ENCODE measurements at places on chromosomes 2 and 18.

DNA sequence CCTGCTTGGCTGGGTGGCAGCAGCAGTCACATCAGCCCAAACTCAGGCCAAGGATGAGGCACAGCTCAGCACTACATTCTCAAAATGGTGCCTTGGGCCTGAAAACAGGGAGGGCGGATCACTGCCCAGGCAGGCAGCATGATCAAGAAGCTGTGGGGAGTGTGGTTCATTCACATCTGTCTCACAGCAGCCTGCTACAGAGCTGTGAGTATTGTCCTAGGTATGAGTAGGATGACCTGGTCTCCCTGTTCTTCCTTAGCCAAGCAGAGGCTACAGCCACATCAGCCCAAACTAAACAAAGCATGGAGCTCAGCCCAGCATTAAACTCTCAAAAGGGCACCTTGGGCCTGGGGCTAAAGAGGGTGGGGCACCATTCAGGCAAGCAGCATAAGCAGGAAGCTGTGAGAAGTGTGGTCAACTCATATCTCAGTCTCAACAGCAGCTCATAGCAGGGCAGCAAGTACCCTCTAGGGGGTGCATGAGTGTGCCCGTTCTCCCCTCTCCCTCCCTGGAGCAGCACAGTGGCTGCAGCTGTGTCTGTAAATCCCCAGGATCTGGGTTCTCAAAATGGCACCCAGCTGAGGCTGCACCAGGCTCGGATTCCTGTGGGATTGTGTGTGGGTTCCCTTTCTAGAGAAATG, 139.6 kb downstream of the TRABD2A start:
- DNase-seq: no peak

DNA sequence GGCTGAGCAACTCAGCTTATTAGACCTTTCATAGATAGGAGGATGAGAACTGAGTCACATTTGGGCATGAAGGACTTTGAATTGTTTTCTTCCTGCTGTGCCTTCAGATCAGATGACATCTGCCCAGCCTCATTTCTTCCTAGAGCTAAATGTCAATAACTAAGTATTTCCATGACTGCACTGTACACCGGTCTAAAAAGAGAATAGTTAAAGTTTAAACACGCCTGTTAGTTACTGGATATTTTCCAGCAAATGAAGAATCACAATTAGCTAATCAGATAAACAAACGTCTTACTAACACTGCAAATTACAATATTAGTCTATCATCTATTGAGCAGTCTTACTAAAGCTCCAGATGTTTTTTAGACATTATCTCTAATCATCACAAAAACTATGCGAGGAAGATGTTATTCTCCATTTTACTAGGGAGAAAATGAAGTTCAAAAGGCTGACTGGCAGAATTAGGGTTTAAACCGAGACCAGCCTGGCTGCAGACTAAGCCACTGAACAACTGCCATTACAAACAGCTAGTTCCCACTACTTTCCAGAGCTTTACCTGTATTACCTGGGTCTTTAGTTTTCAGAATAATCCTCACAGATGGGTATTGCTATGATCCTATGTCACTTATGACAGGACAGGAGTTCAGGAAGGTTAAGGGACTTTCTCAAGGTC, 69.4 kb upstream of the ZNF397 start:
- no peak for DNase-seq

GRCh38 chr2:111198701-111199100, 78.0 kb downstream of the BCL2L11 start:
- no peak for DNase-seq

- peak; percentile 58 for DNase-seq
Measured at GRCh38 chr2:172427256-172427989, at the start of gene ITGA6. Gene ITGA6 (plus strand): TSS chr2:172427586.

- DNase-seq: no peak
Measured at GRCh38 chr2:42652086-42652485, 83.7 kb downstream of the MTA3 start.

- DNase-seq: no peak
Measured at GRCh38 chr2:163849756-163850435, 114.1 kb upstream of the FIGN start.

DNA sequence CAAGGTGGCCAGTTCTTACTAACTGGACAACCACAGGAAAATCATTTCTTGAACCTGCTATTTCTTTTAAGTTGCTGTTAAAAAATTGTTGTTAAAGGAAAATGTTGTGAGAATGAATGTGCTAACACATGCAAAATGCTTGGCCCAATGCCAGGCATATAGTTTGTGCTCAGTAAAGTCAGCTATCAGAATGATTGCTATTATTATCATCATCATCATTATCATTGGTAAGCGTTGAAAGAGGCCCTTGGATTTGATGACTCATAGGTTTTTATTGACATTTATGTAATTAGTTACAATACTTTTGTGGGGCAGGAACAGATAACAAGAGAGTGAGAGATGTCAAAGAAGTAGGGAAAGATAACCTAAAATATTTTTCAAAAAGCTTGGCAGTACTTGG, 394.2 kb upstream of the ZEB2 start:
- DNase-seq: no peak

GRCh38 chr2:128543646-128544045, 225.0 kb upstream of the HS6ST1 start:
- DNase-seq: no peak

DNA sequence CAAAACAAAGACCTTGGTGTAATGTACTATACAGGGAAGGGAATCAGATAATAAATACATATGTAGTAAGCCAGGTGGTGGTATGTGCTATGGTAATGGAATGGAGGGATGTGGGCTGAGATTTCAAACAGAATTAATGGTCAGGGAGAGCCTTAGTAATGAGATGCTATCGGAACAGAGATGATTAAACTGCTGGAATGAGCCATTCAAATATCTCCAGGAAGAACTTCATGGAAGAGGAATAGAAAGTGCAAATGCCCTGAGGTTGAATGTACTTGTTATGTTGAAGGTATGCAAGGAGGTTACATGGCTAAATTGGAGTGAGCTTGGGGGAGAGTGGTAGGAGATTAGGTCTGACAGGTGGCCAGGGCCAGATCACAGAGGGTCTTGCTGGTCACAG, 5.1 kb downstream of the SERPINB11 start:
- DNase-seq: no peak

DNA sequence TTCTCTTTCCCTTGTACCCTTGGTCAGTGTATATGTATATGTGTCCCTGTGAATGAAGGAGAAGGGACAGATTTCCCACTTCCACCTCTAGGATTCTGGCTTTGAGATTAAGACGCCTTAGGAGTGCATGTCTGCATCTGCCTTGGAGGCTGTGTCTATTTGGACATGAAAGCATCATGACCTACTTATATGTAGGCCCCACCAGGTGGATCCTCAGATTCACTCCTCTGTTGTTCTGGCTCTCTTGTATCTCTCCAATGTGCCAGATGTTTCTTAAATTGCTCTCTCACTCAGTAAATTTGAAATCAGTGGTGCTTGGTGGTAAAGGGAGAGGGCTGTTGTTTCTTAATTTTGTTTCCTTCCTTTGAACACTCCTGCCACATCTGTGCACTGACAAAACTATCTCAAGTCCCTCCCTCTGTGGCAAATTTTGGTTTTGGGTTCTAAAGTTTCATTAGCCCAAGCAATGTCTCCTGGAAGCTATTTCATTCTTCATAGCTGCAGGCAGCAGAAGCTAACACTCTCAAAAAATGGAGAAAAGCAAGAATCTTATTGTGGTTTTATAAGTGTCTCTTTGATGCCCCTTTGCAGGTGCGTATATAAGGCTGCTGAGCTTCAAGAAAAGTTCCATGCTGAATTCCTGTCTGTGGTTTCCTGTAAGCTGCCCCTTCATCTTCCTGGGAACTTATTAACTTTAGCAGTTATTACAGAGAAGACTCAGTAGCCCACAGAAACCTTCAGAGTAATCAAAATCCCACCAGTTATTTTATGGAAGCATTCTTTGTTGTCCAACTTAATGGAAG, 179.7 kb upstream of the SETBP1 start:
- DNase-seq: no peak

- DNase-seq: no peak
Measured at GRCh38 chr2:12934146-12934756, 217.5 kb downstream of the TRIB2 start.

GRCh38 chr2:108611021-108611420, 76.8 kb downstream of the LIMS1 start:
- DNase-seq: no peak

DNA sequence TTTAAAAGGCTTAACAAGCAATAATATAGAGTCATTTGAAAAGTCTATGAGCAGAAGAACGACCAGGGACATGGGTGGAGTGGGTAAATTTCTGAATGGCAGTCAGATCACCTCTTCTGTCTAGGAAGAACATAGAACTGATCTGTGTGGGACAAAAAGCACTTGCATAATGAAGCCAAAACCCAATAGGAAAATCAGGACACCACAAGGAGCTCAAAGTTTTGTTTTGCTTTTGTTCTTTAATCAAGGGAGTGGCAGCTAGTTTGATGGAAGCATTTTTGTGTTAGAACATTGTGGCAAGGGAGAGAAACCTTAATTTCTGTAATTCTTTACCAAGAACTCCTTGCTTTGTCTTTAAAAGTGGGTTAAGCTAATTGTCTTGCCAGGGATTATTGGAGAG, 240.2 kb upstream of the TANK start:
- no peak for DNase-seq

DNA sequence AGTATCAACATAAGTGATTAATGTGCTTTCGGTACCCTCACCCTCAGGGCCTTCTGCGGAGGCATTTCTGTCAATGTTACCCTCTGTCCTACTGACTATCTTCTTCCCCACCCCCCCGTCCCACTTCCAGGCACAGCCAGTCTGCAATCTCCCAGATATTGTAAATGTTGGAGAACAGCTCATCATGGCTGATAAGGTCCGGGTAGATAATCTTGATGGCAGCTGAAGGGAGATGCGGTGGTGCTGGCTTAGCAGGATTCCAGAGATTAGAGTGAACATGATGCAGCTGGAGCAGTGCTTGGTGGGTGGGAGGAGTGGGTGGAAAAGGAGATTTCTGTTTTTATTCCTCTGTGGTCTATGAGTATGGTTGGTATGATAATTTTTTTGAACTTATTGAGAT, 15.5 kb downstream of the GTF2A1L start:
- no peak for DNase-seq

DNA sequence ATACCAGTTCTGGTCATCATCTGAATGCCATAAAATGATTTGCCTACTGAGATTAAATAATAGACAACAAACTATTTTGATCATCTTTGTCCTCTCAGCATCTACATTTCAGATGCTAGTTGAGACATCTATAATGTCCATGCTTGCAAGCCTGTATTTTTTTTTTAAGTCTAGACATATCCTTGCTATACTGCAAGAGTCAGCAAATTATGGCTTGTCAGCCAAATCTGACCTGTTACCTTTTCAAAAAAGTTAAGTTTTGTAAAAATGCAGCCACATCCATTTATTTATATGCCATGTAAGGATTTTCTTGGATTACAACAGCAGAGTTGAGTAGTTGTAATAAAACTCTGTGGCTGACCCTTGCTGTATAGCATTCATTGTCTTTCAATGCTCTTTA, 1355.7 kb upstream of the FAM98A start:
- no peak for DNase-seq

GRCh38 chr2:180991361-180991760, 11.0 kb downstream of the UBE2E3 start:
- DNase-seq: no peak

DNA sequence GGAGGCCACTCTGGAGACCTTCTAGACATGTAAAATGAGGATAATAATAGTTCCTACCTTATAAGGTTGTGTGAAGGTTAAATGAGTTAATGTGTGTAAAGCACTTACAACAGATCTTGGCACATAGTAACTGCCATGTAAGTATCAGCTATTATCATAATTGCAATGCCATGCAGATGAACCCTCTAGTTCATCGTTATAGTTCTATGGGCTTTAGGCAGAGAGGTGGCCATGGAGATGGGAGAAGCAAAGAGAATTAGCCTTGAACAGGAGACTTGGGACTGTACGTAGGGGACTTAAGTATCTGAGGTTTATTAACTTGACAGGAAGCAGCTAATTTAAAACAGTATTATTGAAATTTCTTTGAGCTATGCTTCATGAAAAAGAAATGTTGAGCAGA, 151.8 kb downstream of the PIK3C3 start:
- no peak for DNase-seq

GRCh38 chr2:62774555-62775366, 69.2 kb downstream of the EHBP1 start:
- no peak for DNase-seq

GRCh38 chr2:134103196-134103595, 150.7 kb upstream of the MGAT5 start:
- DNase-seq: no peak

DNA sequence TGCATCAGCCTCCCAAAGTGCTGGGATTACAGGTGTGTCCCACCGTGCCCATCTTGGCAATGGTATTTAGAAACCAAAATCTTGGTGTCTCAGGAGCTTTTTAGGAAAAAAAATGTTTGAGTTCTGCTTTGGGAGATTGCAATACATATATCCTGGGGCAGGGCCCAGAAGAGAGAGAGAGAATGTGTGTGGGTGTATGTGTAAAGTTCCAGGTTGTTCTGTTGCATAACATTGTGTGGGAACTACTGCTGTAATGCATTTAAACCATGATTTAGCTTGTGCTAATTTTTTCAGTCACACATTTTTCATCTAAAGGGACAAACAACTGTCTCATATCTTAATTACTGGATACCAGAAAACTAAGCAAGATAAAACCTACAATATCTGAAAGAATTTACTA, 70.8 kb upstream of the NABP1 start:
- no peak for DNase-seq

- DNase-seq: no peak
Measured at GRCh38 chr2:181623159-181623558, 33.7 kb downstream of the CERKL start.

- no peak for DNase-seq
Measured at GRCh38 chr18:59060551-59060950, 79.1 kb upstream of the SEC11C start.

Measured in stimulated activated CD8-positive, alpha-beta memory T cell treated with anti-CD3 and anti-CD28 coated beads, Interleukin-7, amount 100 ng/mL, for 48 hours (primary cell).